Erythroblast (primary cell): ENCODE measurements at places on chromosomes 2 and 18.

DNA sequence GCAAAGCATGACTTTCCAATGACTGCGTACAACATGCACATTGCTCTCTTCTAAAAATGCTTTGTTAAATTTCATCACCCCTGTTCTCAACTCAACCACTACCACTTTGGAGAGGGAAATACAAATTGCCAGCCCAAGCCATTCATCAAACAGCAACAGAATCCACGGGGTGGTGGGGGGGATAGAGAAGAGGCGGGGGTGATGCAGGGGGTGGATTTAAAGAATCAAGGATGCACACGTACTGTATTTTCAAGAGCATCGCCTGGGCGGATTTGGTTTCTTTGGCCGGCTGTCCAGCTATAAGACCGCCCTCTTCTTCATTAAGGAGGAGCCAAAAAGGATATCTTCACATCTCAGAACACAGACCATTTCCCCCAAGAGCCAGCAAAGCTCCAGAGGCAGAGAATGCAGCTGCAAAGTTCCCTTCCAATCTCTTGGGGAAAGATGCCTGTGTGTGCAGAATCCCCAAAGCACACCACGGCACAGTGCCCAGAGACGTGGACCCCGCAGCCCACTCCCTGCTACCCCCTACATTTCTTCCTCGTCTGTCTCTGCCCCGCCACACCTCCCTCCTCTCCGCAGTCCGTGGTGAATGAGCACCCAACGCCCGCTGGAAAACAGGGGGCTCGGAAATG lies 977 bp downstream of the SLC8A1 start:
- DNase-seq = no peak

GRCh38 chr2:120797421-120798221 lies 62.0 kb downstream of the GLI2 start:
- DNase-seq = no peak

DNA sequence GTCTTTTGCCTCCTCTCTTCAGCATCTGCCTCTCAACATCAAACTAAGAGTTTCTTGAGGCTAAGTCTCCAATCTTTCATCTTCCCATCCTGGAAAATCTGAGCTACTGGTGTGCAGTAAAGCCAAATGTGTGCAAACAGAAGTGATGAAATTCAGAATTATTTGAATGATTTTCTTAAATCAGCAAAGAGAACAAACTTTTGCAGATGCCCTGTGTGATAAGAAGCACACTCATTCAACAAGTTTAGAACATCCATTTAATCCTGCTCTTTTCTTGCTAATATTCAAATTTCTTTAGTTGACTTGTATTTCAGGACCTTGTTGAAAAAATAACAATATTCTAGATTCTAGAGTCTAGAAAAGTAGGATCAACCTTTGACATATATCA lies 1374.9 kb upstream of the CELF4 start:
- no peak for DNase-seq

- no peak for DNase-seq
These were observed 1.8 kb downstream of the CHRNA1 start for GRCh38 chr2:174762464-174762863.
